Stimulated activated CD4-positive, alpha-beta T cell treated with anti-CD3 and anti-CD28 coated beads, Interleukin-4, amount 100 ng/mL, for 48 hours (primary cell): ENCODE measurements at places on chromosomes 16 and 17.

GRCh38 chr17:44565866-44566443, 8.7 kb downstream of the FZD2 start:
- no peak for DNase-seq

- no peak for DNase-seq
Observed at GRCh38 chr16:11547118-11547916, 39.4 kb downstream of the LITAF start.

DNA sequence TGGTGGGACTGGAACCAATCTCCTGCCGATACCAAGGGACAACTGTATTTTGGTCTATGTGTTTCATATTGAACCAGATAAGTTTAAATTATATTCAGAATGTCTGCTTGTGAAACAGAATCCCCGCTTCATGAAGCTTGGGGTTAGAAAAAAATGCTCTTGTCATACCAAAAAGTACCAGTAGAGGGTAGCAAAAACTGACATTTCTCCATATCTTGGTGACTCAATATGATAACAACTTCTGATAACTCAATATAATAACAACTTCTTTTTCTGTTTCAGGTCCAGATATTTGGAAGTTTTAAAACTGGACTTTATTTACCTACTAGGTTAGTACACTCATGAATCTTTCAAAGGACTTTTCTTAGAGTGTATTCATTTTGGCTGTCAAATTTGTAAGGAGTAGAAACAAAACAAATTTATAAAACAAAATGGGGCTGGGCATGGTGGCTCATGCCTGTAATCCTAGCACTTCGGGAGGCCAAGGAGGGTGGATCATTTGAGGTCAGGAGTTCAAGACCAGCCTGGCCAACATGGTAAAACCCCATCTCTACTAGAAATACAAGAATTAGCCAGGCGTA, 52.3 kb upstream of the ADCY7 start:
- no peak for DNase-seq

DNA sequence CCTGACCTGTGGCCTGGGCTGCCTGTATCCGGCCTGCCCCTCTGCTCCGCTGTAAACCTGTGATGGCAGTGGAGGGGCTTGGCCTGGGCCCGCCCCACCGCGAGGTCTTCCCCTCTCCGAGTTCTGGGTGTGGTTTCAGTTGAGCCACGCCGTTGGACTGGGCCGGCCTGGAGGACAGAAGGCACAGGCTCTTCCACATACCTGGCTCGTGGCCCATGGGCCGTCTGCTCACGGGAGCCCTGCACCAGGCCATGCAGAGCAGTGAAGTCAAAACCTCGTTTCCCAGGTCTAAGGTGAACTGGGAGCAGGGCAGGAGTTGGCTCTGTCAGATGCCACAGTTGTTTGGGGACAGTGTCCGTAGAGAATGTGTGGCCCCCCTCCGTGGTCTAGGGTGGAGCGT, 5.6 kb upstream of the RNPS1 start:
- no peak for DNase-seq

DNA sequence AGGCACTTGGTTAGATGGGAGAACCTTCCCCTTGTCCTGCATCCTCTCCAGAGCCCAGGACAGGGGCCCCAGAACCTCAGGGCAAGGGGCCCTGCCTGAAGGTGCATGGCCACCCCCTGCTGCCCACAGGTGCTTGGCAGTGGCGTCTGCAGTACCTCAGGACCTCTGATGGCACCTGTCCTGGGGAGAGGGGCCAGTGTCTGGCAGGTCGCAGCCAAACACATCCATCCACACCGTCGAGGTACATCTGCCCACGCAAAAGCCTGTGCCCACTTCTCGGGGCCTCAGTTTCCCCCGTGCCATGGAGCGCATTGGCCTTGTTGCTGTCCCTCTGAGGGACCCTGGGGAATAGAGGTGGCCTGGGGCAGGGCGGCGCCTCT, 9.3 kb downstream of the MAP2K3 start:
- no peak for DNase-seq

DNA sequence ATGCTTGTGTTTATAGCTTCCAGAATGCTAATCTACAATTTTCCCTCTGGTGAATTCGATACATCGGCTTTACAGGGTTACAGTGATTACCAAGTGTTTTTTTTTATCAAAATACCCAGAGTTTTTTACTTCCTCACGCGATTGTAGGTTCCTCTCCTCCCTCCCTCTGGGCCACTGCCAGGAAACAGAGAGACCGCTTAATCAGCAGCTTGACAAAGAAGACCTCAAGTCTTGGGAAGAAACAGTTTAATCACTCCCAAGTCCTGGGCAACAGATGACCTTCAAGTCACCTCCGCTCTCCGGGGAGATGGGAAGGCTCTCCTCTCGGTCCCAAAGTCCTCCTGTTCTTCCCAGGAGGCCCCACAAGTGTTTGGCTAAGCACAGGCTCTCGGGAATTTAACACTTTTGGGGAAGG, 23.5 kb downstream of the SMTNL2 start:
- DNase-seq, result no peak
